ENCODE measurements at places on chromosomes 1 and 21.

DNA sequence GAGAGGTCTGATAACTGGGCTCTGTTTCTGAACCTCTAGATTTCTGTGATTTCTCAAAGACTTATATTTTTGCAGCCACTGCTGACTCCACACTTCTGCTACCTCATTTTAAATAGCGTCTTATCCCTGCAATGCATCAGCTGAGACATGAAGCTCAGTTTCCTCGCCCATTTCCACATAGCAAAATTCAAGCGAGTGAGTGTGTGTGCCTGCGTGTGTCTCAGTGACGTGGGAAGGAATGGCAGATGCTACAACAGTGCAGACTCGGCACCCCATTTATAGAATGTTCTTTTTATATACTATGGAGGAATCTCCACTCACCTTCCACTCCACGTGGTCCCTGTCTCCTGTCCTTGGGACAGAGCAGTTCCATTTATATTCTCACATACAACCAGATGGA is 35.7 kb downstream of the ZMYND12 start:
- DNase-seq = no peak

DNA sequence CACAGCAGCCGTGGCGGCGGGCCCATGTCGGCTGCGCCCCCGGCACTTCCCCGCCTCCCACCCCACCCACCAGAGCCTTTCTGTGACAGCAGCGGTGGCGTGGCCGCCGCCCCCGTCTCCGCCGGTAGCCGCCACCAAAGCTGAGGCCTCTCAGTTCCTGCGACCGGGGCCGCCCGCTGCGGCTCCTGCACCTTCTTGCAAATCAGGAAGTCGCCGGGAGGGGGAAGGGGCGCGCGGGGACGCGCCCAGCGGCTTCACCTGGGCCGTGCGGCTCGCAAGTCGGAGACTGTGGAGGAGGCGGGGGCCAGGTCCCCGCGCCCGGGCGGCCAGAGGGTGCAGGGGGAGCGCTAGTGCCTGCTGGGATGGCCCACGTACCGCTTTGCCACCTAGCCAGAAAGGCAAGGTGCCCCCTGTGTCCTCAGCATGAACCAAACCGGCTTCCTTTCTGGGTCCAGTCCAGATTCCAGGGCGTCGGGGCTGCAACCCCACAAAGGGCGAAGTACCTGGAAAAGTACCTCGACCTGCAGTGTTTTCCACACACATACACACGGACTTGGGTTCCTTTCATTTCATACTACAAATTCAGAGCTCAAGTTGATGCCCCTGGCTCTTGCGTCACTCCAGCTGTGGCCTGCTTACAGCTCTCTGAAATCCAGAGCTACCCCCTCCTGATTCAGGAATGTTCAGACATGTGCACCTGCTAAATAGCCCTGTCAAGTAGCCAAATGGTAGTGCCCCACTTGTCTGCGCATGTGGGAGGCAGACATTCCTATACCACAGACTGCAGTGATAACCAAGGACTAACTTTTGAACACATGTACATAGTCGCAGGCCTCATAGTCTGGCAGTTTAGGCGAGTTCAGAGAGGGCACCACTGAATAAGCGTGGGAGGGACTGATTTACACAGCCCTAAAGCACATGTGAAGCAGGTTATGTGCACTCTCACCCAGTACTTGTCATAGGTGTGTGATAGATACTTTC is at the start of gene DENND1B:
Gene DENND1B (minus strand): TSS at position 199 of the 981 bp plus-strand sequence. CDS start 325 bp downstream, outside the sequence.
- DNase-seq = peak; percentile 76

GRCh38 chr1:247574664-247575063 is 13.5 kb upstream of the OR2G2 start:
- DNase-seq = no peak

- DNase-seq = no peak
These were observed 391.8 kb downstream of the CAMTA1 start for GRCh38 chr1:7177021-7177420.

DNA sequence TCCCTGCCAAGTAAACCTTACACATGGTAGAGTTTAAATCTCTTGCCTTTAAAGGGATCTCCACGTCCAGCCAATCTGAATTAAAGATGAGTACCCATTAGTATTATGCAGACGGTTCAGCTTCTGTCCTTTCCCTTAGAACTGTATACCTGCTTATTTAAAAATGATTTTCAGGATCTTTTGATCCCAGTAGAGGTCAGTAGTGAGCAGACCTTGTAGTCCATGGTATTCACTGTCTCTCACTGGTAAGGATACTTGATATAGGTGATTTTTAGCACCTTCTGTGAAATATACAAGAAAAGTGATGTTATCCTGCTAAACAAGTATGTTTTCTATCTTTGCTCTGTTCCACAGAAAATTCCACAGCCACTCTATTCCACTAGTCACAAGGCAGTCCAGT is 1211.6 kb upstream of the ADGRL4 start:
- peak; percentile 9 for DNase-seq

DNA sequence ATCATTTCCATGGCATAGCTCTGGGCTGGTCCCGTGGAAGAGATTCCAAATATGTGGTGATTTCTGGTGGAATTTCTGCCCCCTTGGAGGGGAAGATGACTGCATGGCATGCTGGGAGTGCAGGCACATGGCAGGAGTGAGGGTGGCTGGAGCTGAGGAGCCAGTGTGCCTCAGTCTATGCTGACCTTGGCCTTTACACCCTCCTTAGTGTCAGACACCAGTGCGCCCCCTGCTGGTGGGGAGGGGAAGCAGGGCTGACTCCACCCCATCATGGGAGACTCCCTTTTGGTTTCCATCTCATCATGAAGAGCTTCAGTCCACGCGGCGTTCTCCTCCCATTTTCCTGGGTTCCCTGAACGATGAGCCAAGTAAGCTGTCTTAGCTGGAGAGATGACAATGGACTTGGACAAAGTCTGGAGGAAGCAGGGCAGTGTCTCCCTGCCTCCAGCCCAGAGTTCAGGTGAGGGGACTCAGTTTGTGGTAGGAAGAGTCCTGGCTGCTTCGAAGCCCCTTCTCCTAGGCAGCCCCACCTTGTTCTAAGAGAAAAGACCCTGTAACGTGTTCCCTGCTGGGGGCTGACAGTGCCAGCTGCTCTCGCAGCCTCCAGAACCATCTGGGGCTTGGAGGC is 10.3 kb downstream of the ALX3 start:
- DNase-seq = peak; percentile 17

GRCh38 chr1:156372265-156372586 is 3.2 kb downstream of the RHBG start:
- DNase-seq = no peak

- no peak for DNase-seq
These were observed 22.9 kb upstream of the GFI1 start for GRCh38 chr1:92509619-92510018.

DNA sequence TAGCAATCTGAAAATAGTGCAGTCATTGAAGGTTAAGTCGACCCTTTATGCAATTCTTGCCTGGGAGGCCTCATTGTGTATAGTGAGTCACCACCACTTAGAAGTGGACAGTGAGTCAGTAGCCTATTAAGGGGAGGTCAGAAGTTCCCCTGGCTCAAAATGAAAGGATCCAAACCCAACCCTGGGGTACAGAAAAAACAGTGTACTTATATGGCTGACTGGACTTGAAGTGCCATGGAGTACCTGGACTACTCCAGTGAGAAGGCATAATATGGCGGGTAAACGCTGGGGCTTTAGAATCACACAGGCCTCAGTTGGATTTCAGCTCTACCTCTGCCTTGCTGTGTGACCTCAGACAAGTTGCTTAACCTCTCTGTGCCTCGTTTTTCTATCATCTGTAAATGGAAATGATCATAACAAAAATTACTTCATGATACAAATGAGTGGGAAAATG is 2.2 kb upstream of the BCL9 start:
- no peak for DNase-seq

GRCh38 chr1:14228677-14229076 is 369.8 kb upstream of the KAZN start:
- no peak for DNase-seq

- no peak for DNase-seq
These were observed 5.2 kb downstream of the SLAMF1 start for GRCh38 chr1:160641323-160642280.

- DNase-seq = no peak
These were observed 68.7 kb downstream of the LMX1A start for GRCh38 chr1:165287781-165288180.

DNA sequence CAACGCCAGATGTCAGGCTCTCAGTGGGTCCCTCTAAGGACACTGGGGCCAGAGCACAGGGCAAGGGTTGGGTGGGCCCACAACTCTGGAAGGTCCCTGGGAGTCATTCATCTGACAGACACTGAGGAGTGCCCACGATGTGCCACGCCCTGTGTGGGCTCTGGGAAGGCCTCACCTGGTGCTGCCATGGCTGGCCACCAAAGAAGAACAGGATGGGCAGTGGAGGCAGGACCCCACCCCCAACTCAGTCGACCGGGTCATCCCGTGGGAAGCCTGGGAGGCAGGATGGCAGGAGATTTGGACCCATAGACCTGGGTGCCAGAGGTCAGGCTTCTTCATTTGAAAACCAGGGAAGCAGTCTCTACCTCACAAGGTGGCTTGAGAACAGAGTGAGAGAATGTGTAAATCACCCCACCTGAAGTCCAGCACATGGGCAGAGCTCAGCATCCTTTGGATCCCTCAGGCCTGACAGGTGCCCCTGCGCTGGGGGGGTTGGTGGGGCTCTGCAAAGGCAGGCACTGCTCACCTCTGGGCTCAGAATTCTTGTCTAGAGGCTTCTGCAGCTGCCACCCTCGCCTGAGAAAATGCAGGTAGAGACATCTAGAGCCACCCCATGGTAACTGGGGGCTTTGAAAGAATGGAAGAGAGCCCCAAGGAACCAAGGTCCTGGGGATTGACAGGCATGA is 1.2 kb upstream of the SELENON start:
- DNase-seq = no peak

DNA sequence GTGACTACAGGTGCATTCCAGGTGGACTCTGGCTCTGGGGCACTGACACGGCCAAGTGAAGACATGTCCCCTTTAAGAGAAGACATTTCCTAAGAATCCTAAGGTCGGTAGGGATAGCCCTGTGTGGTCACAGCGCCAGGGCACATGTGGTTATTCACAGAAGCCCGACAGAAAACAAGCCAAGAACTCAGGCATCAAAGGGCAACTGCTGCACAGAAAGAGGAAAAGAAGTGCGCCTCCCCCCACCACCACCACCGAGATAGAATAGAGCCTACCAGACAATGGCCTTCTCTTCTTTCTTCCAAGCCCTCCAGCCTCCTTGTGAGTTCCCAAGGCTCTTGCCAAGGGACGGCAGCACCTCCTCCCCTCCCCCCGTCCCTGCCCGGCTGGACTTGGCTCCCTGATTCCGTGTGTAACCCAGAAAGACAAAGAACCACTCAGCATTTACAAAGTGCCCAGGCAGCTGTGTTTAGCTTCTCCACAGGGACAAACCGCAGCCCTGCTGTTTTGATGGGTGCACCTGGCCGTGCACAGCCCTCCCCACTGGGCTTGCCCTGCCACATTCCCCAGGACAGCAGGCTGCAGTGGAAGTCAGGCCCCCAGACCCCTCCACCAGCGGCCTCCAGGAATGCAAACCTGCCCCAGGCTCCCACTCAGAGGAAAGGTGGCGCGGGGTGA is 30.2 kb downstream of the TMPRSS2 start:
- DNase-seq = peak; percentile 87

DNA sequence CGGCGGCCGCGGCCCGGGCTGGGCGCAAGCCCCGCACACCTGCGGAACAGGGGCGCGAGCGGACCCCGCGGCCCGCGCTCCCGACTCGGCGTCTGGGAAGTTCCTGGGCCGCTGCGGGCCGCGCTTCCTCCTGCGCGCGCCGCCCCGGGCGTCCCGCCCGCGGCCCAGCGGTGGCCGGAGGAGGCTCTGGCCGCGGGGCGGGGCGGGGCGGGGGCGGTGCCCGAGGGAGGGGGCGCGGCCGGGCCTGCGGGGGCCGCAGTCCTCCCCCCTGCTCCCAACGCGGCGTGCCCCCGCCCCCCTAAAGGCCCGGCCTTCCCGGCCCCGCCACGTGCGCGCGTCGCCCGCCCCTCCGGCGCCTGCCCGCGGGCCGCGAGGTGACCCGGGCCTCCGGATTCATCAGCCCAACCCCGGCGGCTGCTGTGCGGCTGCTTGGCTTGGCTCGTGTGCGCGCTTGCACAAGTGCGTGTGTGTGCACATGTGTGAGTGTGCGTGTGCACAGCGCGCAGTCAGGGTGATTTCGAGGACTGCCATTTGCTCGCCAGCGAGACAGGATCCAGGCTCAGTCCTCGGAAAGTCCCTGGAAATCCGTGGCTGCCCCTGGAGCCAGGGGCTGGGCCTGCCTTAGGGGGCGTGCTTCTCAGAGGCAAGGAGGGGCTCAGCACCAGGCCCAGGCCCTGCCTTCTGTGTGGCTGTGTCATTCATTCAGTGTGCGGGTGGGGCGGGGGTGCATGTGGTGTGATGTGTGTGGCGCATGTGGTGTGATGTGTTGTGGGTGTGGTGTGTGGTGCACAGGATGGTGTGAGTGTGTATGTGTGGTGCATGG is at the start of gene C2CD2:
Gene C2CD2 (minus strand): TSS at position 188 of the 823 bp plus-strand sequence. CDS start 370 bp downstream, outside the sequence.
- peak; percentile 73 for DNase-seq

- DNase-seq = peak; percentile 44
These were observed 8.2 kb upstream of the GRIK3 start for GRCh38 chr1:37042506-37042905.

DNA sequence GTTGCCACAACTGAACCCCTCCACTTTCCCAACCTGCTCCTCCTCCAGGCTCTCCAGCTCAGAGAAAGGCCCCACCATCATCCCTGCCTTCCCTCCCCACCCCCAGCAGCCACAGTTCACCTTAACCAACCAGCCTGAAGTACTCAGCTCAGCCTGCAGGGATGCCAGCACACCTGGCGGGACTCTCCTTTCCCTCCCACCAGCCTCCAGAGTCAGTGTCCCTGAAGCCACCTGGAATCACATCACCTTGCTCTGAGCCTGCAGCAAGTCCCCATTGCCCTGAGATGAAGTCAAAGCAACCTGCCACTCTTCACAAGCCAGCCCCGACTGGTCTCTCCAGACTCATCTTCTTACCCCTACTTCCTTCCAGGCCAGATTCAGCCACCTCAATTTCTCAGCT is 26.2 kb upstream of the ZC3H12A start:
- DNase-seq = no peak

DNA sequence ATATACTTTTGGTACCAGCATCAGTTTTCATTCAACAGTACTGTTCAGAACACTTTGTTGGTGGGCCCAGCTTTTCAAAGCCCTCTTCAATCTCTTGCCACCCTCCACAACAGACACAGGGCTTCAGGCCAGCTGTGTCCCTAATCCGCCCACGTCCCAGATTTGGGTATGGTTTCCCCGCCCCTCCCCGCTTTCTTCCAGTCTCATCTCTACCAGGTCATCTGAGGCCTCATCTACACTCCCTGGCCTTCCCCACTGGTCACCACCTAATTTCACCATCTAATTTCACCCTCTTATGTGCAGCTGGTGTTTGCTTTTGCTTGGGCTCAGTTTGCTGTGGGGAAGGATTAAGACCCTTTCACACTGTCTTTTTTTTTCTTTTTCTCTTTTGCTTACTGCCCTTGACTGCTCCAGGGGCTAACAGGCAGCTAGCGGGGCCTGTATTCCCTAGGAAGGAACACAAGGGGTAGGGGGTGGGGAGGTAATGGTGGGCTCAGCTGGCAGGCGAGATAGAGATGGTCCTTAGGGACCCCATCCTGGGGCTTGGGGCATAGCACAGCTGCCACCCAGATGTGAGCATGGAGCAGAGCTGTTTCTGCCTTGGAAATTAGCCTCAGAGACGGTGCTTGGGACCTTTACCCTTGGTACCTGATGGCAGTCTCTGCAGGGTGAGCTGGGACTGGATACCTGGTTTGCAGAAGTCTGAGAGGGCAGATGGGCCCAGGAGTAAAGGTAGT is 3.8 kb upstream of the EPB41 start:
- DNase-seq = no peak

Data from NCI-H345 (cell line).